ENCODE measurements at places on chromosomes 13 and 19. TPM values are rescaled to one million over a fixed set of nuclear protein-coding genes. Genes with fewer than 3 reads are reported as not detected.

- no peak for DNase-seq
Measured at GRCh38 chr13:51916962-51917361, 55.2 kb downstream of the CCDC70 start.

- DNase-seq = no peak
Measured at GRCh38 chr13:100433475-100433874, 155.1 kb downstream of the GGACT start.

- DNase-seq = no peak
Measured at GRCh38 chr19:17974551-17974950, 7.6 kb downstream of the KCNN1 start.

GRCh38 chr13:75555836-75556235, 6.2 kb downstream of the UCHL3 start:
- DNase-seq = no peak

DNA sequence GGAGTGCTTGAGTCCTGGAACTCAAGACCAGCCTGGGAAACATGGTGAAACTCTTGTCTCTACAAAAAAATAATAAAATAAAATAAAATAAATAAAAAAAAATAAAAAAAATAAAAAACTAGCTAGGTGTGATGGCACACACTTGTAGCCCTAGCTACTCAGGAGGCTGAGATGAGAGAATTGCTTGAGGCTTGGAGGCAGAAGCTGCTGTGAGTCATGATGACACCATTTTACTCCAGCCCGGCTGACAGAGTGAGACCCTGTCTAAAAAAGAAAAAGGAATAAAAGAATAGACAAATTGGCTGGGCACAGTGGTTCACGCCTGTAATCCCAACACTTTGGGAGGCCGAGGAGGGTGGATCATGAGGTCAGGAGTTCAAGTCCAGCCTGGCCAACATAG, 1168.9 kb downstream of the SLITRK5 start:
- no peak for DNase-seq

GRCh38 chr13:30810801-30811200, 75.5 kb downstream of the ALOX5AP start:
- DNase-seq = no peak

The IZUMO2 gene
- total RNA-seq = not detected

The OR7C1 gene
- total RNA-seq = not detected

The DYRK1B gene
- 17.2 TPM for total RNA-seq
